ENCODE measurements at places on chromosomes 3 and 15.

DNA sequence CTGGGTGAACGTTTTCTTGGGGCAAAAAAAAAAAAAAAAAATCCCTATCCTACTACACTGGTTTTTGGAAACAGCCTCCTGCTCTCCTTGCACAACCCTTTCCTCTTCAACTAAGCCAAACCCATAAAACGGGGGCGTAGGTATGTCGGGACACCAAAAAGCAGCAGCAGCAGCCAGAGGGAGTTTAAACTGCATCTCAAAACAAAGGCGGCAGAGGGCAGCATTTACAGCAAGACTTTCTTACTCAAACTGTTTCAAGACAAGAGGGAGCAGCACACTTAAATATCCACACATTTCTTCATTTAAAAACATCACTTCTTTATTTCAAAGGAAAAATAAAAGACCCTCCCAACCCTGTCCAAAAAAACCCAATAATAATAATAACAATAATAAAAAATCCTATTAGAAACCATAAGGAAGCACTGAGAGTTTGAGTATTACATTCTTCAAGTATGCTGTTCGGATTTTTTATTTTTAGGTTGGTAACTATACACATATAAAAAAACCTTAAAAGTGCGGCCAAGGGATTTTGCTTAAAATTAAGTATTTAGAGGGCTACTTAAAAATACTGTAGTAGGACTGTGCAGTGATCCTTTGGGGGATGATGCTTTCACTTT lies 43.9 kb upstream of the PLXND1 start:
- DNase-seq, result peak; percentile 84

DNA sequence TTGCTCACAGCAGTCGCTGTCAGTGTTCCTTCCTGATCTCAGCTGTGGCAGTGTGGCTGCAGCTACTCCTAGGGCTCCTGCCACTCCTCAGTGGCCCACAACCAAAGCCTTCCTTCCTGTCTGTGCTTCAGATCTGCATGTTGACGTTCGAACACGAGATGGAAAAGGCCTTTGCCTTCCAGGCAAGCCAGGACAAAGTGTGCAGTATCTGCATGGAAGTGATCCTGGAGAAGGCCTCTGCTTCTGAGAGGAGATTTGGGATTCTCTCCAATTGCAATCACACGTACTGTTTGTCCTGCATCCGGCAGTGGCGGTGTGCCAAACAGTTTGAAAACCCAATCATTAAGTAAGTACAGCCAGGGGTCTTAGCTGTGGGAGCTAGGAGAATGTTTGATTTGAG lies 17.8 kb downstream of the MKRN2 start:
- no peak for DNase-seq

- no peak for DNase-seq
These were observed 189.2 kb downstream of the DTWD1 start for GRCh38 chr15:49809894-49810609.

DNA sequence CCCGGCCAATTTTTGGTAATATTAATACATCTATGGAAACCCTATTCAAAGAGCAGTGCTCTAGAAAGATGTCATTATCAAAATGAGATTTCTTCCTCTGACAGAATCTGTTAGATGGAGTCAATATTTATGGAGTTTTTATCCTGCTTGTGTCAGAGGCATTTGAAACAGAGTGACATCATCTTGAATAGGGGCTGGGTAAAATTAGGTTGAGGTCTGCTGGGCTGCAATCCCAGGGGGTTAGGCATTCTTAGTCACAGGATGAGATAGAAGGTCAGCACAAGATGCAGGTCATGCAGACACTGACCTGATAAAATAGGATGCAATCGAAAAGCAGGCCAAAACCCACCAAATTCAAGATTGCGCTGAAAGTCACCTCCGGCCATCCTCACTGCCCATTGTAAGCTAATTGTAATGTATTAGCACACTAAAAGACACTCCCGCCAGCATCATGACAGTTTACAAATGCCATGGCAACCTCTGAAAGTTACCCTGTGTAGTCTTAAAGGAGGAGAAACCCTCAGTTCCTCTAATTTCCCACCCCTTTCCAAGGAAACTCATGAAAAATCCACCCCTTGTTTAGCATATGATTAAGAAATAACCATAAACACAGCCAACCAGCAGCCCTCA lies 27.3 kb upstream of the CCDC50 start:
- no peak for DNase-seq

GRCh38 chr15:56295433-56295832 lies 51.8 kb upstream of the RFX7 start:
- DNase-seq, result no peak

DNA sequence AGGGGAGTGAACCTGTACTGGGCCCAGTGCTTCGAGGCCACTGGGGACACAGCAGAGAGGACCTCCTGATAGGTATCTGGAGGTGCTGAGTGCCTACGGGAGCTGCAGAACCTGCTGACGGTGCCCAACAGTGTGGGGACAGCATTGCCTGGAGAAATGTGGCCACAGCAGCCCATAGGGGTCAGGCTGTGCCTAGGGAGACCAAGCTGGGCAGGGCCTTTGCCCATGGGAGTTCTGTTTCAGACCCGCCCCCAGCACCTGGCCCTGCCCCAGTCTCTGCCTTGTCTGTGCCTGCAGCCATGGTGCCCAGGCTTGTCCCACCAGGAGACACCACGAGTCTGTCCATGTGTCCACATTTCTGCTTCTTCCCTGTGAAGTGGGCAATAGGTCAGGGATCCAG lies 15.3 kb upstream of the RPL32 start:
- no peak for DNase-seq

DNA sequence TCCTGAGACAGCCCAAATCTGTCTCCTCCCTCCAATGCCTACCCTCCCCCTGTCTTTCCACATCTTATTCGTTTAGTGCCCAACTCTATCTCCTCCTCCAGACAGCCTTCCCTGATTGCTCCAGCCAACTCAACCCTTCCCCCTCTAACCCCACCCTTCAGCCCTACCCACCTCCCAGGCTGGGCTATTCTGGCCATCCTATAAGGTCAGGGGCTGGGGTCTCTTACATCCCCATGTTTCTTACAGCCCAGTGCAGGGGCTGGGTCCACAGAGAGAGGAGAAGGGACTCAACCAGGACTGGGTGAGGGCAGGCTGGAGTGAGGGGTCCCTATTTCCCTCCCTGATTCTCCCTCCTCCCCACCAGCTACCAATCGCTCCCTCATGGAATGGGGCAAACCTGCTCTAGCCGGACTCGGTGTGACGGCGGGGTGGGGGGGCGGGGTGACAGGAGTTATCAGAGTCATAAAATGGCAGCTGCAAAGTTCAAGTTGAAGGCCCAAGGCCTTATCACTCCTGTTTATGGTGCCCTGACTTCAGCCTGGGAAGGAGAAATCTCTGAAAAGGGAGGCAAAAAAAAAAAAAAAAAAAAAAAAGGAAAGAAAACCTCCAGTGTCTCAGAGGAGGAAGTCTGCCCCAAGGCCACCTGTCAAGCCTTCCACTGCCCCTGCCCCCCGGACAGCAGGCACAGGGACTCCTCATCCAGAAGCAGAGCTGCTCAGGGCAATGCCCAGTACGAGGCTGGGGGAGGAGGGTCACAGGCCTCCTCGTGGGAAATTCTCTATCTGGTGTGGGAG lies 2.1 kb downstream of the VIPR1 start:
- peak; percentile 6 for DNase-seq

DNA sequence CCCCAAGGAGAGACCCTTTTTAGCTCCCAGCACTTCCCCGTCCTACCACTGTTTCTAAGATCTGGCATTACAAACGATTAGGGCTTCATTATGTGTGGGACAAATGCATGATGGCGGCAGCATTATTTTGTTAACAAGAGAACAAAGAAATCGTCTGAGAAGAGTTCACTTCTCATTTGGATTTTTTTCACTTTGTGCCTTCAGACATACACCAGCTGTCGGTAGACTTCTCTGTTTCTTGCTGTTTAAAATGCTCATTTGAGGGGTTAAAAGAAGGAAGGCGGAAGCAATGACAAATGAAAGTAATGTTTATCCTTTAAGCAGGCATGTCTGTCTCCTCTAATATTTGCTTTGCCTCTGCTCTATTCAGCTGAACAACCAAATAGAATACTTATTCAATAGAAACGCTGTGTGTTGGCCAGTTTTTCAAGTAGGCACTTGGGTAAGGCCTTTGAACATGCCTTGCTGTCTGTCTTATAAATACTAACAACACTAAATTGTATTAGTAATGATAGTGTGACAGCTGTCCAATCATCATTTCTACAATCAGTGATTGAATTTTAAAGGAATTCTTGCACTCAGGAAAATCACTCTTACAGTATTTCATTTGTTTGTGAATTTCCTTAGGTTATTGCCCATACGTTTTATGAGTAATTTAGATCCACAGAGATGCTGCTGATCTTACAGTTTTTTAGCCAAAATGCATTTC lies 382.4 kb downstream of the IL5RA start:
- no peak for DNase-seq

GRCh38 chr3:32021155-32021554 lies 39.6 kb downstream of the ZNF860 start:
- no peak for DNase-seq

DNA sequence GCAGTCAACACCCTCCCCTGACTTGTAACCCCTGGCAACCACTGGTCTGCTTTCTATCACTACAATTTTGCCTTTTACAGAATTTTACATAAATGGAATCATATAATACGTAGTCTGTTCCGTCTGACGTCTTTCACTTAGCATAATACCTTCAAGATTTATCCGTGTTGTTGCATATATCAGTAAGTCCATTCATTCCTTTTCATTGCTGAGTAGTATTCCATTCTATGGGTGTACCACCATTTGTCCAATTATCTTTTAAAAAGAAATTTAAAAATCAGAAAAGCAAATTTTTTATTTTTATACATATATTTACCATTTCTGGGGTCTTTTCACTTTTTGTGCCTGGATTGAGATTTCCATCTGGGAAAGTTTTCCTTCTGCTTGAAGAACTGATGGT lies 35.5 kb downstream of the NOX5 start:
- no peak for DNase-seq

DNA sequence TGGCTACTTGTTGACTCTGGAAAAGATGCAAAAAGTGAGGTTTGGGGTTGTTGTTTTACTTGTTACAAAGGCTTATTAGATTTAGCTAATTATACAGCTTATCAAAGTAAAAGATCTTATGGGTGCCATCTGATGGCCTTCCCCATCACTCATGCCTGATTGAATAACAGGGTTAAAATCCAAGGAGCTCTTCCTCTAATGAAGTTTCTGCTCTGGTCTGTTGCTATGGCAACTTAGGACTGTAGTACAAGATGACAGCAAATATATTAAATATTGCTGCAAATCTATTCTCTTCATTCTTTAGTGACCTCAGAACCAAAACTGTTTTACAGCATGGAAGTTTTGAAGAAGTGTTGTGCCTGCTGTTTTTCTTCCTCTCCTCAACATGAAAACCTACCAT lies 45.6 kb upstream of the SRGAP3 start:
- no peak for DNase-seq

- no peak for DNase-seq
These were observed 101.3 kb downstream of the ASB7 start for GRCh38 chr15:100703671-100704070.

GRCh38 chr15:67135494-67135893 lies 70.1 kb downstream of the SMAD3 start:
- peak; percentile 7 for DNase-seq

DNA sequence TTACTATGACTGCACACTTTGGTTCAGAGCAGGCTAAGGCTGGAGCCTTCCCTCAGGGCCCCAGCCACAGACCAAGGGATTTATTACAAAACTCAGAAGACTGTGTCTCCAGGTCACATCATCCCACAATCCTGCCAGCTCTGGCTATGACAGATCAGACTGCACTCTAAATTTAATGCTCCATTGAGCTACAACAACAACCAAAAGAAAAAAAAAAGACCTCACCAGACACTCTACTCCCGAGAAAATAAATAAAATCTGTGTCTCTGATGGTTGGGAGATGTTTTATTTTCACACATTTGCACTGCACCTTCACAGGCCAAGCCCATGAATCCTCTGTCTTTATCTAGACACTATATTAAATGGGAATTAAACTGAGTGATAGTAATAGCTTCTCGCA lies 50.8 kb upstream of the CTNNB1 start:
- peak; percentile 61 for DNase-seq

DNA sequence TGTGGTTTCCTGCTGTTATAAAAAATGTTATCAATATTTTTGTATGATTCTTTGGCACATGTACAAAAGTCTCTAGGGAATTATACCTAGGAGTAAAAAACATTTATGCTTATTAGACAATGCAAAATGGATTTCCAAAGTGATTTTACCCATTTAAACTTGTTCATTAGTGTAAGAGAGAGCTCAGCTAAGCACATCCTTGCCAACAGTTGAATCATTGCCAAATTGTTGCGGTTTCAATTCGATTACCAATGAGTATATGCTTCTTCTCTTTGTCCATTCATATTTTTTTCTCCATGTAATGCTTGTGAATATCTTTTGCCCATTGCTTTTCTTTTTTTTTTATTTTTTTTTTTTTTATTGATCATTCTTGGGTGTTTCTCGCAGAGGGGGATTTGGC lies 17.2 kb downstream of the CASR start:
- no peak for DNase-seq

DNA sequence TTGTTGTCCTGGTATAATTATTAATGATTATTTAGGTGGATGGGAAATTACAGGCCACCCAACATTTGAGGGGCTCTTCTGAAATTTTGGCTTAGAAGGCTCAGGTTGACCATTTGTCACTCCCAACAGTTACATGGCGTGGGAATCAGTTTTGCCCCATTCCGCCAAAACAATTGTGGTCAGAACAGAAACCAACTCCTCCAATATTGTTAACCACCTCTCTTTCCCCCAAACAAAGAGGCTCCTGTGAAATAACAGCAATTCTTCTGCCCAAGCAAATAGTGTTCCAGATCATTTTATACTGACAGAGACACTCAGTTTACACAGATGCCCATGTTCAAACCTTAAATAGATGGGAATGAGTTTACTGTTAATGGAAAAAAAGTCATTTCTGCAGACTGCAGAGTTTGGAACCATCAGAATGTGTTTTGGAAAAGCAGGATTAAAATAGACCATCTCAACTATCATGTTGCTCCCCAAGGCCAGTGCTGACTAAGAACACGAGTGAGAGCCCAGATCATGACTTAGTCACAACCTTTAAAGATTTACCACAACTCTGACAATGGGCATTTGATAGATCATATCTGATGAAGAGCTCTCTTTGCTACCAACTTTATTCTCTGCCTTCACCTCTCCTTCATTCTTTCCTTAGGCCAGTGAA lies 102.1 kb downstream of the DUT start:
- DNase-seq, result no peak

DNA sequence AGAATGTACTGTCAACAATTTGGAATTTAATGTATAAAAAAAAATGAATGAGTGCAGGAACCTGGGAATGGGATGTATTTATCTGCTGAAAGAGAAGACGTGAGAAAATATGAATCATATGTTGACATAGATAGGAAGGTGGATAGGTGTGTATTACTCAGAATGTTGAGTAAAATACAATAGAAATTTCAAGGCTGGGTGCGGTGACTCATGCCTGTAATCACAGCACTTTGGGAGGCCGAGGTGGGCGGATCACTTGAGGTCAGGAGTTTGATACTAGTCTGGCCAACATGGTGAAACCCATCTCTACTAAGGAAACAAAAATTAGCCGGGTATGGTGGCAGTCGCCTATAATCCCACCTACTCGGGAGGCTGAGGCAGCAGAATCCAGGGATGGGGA lies 202.8 kb downstream of the CADM2 start:
- DNase-seq, result no peak
